ENCODE measurements at places on chromosomes 7 and 10.
A peak's percentile ranks its signal among the peaks of the same experiment; 100 is the strongest.

- DNase-seq = no peak
Measured at GRCh38 chr7:154767142-154767541, 235.8 kb downstream of the PAXIP1 start.

- DNase-seq = no peak
Measured at GRCh38 chr10:31475519-31475918, 156.5 kb downstream of the ZEB1 start.

GRCh38 chr10:62096256-62096933, 172.2 kb downstream of the RTKN2 start:
- peak; percentile 86 for DNase-seq

DNA sequence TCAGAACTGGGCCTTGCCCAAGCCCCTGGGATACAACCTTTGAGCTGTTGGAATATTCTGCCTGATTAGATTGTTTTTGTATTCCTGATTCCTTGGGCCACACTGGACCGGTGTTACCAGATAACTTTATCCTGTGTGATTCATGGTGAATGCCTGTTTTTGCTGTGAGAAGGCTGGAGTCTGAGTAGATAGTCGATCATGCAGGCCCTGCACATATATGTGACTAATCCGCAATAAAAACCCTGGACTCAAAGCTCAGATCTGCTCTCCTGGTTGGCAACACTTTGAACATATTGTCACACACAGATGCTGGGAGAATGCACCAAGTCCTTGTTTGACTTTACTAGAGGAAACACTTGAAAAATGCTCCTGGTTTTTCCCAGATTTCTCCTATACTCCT, 183.9 kb upstream of the MBL2 start:
- no peak for DNase-seq

- no peak for DNase-seq
Measured at GRCh38 chr7:672891-673290, 53.6 kb upstream of the DNAAF5 start.

DNA sequence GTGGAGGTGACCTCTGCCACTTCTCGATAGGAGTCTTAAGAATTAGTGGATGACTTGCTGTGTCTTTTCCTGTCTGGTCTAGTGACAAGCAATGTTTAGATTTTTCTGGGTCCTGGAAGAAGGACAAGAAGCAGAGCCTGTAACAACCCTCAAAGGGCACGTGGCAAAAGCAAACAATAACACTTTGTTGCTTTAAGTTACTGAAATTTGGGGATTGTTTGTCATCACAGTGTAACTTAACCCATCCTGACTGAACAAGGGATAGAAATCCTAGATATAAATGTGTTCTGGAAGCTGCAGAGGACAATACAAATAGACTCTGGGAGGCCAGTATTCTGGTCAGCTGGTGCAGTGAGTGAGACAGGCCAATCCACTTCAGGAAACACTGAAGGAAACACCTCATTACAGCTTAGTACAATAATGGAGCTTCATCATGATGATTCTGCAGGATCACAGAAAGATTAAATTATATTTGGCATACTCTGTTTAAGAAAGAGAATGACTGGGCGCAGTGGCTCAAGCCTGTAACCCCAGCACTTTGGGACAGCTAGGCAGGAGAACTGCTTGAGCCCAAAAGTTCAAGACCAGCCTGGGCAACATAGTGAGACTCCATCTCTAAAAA, 23.3 kb downstream of the ENKUR start:
- DNase-seq = no peak

DNA sequence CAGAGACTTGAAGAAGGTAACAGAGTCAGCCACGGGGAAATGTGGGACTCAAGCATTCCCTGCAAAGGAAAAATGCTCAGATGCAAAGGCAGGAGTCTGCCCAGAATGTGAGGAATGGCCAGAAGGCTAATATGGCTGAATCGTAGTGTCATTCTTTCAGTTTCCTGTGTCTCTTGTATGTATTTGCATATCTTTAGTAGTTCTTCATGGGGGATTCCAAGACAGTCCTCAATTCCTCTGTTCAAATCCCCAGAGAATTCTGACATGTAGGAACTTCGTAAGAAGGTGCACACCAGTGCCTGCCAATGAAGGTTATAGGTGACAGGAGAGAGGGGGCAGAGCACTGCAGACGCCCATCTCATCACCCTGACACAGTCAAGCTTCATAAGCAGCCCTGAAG, 154.4 kb downstream of the CACNB2 start:
- no peak for DNase-seq

GRCh38 chr10:12628964-12629766, 279.8 kb downstream of the CAMK1D start:
- DNase-seq = no peak

- DNase-seq = no peak
Measured at GRCh38 chr10:113843972-113844485, 9.9 kb downstream of the DCLRE1A start.

GRCh38 chr10:15155978-15156656, 12.4 kb downstream of the NMT2 start:
- DNase-seq = no peak

GRCh38 chr10:31383810-31384588, 65.0 kb downstream of the ZEB1 start:
- no peak for DNase-seq

DNA sequence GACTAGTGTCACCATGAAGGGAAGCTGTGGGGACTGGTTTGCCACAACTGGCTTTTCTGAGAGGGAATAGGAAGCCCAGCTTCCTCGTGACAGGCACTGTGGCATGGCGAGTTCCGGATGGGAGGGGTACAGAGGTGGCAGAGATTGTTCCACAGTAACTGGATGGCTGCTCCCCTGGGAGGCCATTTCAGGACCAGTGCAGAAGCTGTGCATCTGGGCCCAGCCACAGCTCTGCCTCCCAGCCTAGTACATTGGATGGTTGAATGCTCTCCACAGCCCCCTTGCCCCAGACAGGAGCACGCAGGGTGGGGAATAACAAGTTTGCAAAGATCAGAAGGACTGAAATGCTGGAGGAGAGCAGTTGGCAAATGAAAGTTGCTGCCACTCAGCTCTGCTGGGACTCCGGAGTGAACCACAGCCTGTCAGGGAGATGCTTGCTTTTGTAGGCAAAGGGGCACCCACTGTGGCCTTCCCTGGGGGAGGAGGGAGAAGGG, 51.8 kb downstream of the GSDME start:
- no peak for DNase-seq

DNA sequence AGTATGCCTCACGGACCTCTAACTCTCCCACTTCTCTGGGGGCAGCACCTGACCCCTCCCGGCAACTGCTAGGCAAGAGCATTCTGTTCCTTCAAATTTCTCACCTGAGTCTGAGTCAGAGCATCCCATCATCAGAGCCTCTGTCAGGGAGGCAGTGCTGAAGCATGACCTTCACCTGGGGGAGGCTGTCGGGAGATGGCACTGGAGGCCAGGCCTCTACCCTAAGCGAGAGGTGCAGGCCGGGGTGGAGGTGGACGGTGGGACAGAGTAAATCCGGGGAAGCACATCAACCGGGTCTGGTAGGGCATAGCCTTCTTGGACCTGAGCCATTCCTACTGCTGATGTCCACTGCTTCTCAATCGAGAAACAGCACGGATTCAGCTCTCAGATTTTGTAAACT, 90.4 kb downstream of the SPAG6 start:
- DNase-seq = no peak

DNA sequence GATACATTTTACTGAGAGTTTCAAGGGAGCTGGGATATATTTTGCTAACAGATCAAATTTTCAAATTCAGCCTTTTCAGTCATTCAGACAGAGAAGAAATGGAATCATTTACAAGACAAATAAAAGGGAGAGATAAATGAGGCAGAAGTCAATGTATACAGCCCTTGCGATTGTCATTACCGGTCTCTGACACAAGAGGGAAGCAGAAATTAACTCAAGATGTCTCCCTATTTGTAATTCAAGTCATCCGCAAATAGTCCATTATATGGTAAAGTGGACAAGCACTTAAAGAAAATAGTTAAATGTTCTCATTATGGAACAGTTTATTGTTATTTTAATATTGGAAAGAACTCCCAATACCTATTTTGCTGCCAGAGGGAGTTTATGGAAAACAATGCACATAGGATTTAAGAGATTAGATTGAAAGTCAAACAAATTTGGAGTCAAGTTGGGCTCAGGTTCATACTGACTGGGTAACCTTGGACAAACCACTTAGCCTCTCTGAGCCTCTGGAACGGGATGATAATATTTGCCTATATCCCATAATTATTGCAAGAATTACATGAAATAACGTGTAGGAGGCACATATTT, 89.3 kb upstream of the PRKCQ start:
- DNase-seq = peak; percentile 54

DNA sequence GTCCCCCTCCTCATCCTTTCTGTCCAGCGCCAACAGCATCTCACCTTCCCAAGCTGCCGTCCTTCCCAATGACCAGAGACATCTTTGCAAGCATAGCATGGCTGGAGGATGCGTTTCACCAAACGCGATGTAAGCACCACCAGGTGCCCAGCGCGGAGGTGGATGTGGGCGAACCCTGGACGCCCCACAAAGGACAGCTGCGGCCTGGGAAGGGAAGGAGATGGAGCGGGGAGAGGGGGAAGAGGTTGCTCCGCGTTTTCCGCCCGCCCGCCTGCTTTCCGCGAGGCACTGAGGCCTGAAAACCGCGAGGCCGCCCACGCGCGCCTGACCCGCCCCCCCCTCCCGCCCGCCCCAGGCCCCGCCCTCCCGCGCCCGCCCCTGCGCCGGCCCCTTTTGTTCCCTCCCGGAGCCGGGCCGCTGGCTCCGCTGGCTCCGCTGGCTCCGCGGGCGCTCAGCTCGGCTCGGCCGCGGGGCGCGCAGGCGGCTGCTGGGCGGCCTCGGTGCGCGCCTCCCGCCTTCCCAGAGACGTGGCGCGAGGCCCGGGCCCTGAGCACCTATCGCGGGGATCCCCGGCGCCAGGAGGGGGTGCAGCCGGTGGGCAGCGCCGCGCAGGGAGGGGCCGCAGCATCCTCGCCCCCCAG, at the start of gene CLIP2:
Gene CLIP2, plus strand, starts transcription at position 390 of the 641 bp plus-strand sequence. CDS start 28,140 bp downstream, outside the sequence.
- peak; percentile 86 for DNase-seq

DNA sequence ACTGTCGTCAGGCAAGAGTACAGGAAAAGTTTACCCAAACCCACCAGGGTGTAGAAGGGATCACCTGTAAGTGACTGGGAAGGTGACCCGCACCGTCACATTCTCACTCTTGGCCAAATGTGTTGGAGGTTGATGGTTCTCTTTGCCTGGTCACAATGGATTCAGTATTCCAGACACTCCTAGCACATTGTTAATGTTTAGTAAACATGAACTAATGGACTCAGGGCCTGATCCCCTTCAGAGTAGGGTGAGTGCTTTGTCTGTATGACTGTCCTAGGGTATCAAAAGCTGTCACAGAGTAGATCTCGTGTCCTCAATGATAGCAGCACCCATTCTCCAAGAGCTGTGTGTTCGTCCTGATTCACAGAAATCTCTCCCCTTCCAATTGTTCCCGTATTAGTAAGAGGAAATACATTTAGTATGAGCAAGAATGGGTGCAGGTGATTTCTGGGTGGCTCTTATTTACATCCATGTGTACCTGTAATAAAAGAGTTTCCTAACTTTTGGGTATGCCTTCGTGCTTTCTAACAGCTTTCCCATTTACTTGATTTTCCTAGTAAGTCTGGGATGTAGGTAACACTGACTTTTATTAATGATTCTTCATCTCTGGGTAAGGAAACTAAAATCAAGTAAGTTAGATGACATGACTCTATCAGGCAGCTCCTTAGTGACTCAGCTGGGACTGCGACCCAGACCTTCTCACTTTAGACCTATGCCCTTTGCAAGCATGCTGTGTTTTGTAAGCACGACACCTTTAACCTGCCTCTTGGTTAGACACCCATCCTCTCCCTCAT, 4.7 kb downstream of the EEPD1 start:
- DNase-seq = no peak

- DNase-seq = no peak
Measured at GRCh38 chr7:6128205-6128604, 97.0 kb downstream of the ANKRD61 start.

- DNase-seq = no peak
Measured at GRCh38 chr10:75593692-75594556, 162.5 kb downstream of the LRMDA start.

GRCh38 chr10:10804061-10804460, 213.6 kb upstream of the CELF2 start:
- peak; percentile 72 for DNase-seq
